ENCODE measurements at places on chromosomes 2 and 18. TPM values are rescaled to one million over a fixed set of nuclear protein-coding genes. Genes with fewer than 3 reads are reported as not detected.

CDH20 gene
- 0.13 TPM for total RNA-seq

CYP27A1 gene
- total RNA-seq = 6.8 TPM

TBC1D8 gene
- total RNA-seq = 12.1 TPM

PSMA8 gene
- total RNA-seq = not detected

SNX17 gene
- 111 TPM for total RNA-seq

EVA1A gene
- 26.7 TPM for total RNA-seq

CYS1 gene
- total RNA-seq = 2.6 TPM

BCL11A gene
- total RNA-seq = 0.20 TPM

NAT8 gene
- not detected for total RNA-seq

GPAT2 gene
- total RNA-seq = 32.3 TPM
